ENCODE measurements at places on chromosomes 1 and 21.

DNA sequence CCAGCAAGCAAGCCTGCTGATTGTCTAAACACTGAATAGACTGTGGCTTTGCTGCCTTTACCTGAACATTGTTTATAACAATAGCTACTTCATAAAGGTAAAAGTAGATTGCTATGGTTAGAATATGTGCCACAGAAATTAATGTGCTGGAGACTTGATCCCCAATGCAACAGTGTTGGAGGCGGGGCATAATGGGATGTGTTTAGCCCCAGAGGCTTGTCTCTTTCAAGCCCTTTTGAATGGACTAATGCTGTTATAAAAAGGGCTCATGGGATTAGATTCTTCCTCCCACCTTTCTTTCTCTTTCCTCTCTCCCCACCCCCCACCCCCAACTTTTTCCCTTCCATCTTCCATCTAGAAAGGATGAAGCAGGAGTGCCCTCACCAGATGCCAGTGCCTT lies 80.2 kb upstream of the PPP2R5A start:
- DNase-seq = no peak

GRCh38 chr1:232627645-232628334 lies 2.1 kb downstream of the SIPA1L2 start:
- peak; percentile 17 for DNase-seq

DNA sequence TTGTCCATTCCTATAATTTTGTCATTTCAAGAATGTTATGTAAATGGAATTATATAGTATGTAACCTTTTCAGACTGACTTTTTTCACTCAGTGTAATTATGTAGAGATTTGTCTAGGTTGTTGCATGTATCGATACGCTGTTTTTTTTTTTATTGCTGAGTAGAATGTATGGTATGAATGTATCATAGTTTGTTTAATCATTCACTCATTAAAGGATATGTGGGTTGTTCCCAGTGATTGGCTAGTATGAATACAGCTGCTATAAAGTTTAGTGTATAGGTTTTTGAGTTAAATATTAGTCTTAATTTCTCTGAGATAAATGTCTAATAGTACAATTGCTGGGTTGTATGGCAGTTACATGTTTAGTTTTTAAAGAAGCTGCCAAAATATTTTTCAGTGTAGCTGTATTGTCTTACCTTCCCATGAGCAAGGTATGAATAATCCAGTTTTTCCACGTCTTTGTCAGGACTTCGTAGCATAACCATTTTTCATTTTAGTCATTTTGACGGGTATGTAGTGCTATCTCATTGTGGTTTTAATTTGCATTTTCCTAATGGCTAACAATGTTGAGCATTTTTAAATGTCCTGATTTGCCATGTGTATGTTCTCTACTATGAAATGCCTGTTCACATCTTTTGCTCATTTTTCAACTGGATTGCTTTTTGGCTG lies 22.4 kb downstream of the CASQ2 start:
- no peak for DNase-seq

GRCh38 chr1:153232553-153232952 lies 15.2 kb downstream of the PRR9 start:
- DNase-seq = no peak

DNA sequence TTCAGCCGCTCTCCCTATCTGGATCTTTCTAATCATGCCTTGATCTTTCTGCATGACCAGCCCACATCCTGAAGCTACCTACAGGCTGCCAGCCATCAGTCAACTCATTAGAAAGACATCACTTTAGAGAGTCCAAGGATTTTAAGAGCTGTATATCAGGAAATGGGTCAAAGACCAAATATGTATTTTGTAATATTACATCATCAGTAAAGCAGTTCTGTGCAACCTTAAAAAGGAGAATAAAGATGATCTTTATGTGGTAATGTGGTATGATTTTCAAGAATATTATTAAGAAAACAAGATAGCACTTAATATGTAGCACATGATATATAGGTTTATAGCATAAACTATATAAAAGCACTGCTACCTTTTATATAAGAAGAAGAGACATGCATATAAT lies 47.6 kb downstream of the SLC30A7 start:
- no peak for DNase-seq

DNA sequence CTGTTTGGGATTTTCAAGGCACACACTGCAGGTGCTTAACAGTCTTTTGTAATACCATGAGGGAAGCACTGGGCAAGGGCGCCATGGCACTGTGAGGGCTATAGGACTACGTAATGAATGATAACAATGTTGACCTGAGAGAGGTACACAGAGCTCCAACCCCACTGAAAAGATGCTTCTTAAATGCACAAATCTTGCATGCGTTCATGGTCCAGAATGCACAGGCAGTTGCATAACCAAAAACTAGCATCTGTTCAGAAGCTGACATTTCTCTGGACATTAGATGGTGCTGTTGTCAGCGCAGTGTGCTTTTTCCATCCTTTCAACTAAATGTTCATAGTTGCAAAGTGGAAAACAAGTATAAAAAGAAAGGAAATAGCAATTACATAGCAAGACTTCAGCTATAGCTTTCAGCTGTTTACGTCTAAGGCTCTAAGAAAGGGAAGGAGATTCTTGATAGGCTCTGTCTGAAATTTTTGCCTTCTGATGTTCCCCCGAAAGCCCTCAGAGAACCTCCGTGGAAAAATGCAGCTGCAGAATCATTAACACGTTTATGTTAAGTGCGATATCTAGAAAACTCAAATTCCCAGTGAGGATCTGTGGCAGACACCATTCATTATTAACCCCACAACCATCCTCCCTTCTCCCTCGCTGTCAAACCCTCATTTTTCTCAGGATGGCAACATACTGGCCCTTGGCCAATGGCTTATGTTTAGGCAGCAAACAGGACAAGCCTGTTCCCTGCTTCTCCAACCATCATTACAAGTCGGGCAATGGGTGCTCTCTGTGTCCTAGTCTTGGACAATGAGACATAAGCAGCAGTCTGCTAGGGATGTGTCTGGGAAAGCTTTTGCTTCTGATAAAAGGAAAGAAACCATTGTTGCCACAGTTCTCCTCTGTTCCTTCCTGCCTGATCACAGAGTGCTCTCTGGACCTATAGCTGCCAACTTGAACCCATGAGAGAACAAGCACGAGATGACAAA lies 8.2 kb upstream of the TARBP1 start:
- DNase-seq = peak; percentile 54

DNA sequence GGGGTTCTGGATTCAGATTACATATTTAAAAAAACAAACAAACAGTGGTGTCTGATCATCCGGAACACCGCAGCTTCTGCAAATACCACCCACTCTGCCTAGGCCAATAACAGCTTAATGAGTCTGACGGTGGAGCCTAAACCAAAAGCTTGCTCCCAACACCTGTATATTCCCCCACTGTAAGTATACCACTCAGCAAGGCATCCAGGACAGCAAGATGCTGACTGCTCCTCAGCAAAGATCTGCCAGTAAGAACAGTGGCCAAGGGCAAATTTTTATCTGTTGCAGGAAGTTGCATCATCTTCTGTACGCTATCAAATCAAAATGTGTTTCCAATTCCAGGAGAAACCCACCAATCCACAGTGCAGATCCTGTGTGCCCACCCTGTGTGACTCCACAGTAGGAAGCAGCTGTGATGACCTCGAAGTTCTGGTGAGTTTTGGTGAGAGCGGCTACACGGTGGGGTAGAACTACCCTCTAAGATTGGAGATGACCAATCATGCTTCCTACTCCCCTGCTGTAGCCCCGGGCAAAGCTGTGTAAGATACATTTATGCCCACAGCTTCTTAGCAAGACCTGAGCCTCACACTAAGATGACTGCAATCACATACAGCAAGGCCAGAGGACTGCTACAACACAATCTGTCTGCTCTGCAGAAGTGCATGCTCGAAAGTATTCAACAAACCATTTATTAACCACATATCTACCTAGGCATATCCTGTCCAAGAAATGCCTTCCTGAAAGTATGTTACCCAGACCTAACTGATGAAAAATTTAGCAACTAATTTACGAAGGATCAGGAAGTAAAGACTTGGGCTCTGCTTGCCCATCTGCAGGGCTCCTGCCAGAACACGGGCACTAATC lies 30.5 kb downstream of the SIPA1L2 start:
- peak; percentile 15 for DNase-seq

DNA sequence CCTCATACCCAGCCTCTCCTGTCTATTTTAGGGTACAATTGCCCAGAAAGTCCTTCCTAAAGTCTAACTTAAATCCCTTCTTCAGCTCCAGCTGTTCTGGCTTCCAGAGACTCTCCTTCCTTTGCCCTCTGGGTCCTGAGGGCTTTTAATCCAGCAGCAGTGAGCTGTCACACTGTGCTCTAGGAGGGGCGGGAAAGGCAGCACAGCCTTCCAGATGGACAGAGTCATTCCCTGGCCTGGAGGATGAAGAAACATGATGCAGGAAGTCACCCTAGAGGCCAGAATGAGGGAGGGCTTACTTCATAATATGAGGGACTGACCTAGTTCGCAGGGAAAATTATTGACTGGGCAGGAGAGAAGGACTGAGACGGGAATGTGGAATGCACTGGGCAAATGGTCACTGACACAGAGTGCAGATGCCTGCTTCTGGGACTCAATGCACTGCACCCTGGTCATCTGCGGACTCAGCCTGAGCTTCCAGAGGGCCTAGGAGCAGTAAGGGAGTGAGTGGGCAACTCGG lies 1.3 kb downstream of the SH2D2A start:
- DNase-seq = no peak

- DNase-seq = no peak
These were observed 76.6 kb upstream of the SELENON start for GRCh38 chr1:25723250-25723880.

- DNase-seq = no peak
These were observed 41.7 kb downstream of the WNT4 start for GRCh38 chr1:22101199-22101598.

DNA sequence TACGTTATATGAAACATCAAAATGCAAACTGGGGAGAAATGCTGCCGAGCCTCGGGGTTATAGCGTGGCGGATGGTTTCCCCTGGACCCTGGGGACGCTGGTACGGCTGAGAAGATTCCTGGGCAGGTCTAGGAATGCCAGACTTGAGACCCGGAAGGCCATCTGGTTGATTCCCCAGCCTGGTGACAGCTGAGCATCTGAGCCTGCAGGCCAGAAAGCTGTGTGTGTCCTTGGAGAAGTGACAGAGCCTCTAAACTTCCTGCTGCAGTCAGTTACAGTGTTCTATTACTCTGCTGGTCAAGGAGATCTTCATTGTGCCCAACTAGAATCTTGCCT lies 2.3 kb downstream of the VASH2 start:
- no peak for DNase-seq

GRCh38 chr1:2786329-2787162 lies 14.9 kb downstream of the TTC34 start:
- DNase-seq = peak; percentile 48

- no peak for DNase-seq
These were observed 325.6 kb downstream of the DISC1 start for GRCh38 chr1:231952154-231952553.

GRCh38 chr1:51541313-51542050 lies 22.4 kb upstream of the EPS15 start:
- no peak for DNase-seq

DNA sequence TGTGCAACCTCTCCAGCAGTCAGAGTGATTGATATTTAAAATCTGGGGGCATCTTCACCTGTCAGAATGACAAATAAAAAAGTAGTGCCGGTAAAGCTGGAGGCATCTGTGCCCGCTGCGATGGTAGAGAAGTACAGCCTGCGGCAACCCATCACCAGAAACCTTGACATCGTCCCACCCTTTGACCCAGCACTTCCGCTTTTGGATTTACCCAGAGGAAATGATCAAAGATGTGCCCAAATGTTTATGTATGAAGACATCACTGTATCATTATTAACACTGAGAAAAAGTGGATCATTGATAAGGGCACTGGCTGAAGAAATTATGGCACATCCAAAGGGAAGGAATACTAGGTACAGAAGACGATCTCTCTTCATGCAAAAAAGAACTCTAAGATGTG lies 96.0 kb downstream of the PGBD5 start:
- no peak for DNase-seq

DNA sequence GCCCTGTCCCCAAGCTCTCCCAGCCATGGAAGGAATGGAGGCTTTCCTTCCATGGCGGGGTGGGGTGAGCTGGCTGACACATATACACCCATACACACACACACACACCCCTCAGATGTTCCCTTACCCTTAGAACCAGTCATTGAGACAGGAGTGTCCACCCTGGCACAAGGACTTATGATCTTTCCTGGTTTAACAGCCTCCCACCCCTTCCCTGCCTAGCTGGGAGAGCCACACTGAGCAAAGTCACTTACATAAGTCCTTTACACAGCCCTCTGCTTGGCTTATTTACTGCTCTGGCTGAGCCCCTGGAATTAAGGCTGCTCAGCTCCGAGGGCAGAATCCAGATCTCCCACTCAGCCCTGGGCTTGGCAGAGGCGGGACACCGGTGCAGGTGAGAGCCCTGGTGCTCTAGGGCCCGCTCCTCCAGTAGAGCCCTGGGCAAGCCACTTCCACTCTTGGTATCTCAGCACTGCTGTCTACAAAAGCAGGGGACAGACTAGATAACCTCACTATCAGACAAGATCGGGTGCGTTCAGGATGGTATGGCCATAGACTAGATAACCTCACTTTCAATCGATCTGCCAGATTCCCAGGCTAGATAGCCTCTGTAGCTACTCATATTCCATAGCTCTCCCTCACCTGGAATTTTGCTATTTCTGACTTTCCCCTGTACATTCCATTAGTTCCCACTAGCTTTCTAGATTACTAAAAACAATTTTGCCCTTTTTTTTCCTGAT lies 16.7 kb downstream of the SLC6A9 start:
- no peak for DNase-seq

DNA sequence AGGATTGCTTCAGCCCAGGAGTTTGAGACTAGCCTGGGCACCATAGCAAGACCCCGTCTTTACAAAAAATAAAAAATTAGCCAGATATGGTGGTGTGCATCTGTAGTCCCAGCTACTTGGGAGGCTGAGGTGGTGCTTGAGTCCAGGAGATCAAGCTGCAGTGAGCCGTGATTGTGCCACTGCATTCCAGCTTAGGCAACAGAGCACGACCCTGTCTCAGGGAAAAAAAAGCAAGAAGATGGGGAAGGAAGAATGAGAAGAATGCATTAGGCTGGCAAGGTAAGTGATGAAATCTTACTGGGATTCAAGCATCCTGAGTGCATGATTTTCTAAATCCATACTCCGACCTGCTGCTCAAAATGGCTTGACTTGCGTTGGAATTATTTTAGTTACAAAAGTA lies 6.8 kb downstream of the PCP4L1 start:
- DNase-seq = no peak

- no peak for DNase-seq
These were observed 38.8 kb upstream of the RGS8 start for GRCh38 chr1:182723200-182723599.

- no peak for DNase-seq
These were observed 36.5 kb downstream of the ZBTB18 start for GRCh38 chr1:244087611-244088010.

GRCh38 chr1:22745669-22746585 lies 35.3 kb downstream of the EPHB2 start:
- DNase-seq = no peak

GRCh38 chr1:161021970-161022353 lies 1.0 kb upstream of the F11R start:
- DNase-seq = peak; percentile 36
